ENCODE measurements at places on chromosomes 5 and 9.

- ATAC-seq, result peak; percentile 35
Observed at GRCh38 chr5:176959051-176959450, 47.5 kb downstream of the UIMC1 start.

DNA sequence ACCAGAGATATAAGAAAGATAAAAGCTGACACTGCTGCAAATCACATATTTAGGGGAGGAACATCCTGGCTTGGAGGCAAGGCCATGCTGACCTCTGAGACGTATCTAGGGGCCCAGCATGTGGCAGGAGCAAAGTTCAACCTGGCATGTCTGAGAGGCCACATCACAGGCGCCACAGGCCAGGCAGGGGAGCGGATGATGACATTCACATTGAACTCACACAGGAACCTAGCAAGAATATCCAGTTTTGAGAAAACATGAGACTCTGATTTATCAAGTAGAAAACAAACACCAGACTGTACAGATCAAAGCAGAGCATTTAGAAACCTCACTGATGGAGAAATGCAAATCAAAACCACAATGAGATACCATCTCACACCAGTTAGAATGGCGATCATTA lies 64.2 kb upstream of the STK32A start:
- ATAC-seq, result peak; percentile 52

- ATAC-seq, result no peak
Observed at GRCh38 chr9:96509848-96510247, 59.9 kb downstream of the HABP4 start.

- ATAC-seq, result peak; percentile 21
Observed at GRCh38 chr5:171405615-171406014, 13.8 kb upstream of the FGF18 start.

DNA sequence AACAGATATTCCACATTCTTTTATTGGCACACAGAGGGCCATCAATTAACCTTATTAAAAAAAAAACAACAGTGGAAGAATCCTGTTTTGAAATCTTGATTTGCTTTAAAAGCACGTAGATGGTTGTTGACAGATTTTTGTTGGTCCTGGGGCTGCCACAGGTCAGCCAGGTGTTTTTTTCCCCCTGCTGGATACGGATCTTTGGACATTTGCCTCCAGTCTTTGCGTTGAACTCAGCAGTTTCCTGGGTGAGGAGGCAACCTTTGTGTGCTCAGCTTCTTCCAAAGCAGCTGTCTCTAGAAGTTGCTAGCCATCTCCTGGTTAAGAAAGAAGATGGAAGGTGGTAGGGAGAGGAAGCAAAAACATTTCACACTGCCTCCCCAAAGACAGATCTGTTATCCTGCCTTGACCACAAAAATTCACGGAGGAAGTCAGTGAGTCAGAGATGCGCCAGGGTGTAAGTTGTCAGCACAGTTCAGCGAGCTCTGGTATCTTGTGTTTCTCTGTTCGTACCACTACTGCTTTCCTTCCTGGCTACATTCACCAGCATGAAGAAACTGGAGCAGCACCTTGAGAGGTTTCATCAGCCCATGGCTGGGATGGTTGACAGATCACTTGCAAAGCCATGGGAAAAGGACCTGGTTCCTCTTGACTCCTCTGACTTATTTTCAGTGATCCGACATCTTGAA lies 207.3 kb downstream of the ARHGAP26 start:
- ATAC-seq, result peak; percentile 92

GRCh38 chr9:90631964-90632363 lies 10.7 kb downstream of the DIRAS2 start:
- ATAC-seq, result no peak

DNA sequence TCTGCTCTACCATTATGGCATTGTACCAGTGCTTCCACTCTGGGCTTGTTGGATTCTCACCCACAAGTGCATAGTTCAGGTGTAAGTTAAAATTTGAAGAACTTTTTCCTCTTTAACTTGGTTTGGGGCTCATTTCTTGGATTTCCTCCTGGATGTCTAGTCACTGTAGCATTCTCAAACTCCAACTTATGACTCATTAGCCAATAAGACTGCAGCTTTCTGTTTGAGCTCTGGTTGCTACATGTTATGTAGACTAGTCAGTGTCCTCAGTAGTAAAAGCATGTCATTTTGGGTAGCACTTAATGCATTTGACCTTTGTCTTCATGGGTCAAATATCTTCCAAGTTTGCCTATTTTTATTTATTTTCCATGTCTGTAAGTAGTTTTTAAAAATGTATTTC lies 790.8 kb downstream of the BRINP1 start:
- no peak for ATAC-seq

DNA sequence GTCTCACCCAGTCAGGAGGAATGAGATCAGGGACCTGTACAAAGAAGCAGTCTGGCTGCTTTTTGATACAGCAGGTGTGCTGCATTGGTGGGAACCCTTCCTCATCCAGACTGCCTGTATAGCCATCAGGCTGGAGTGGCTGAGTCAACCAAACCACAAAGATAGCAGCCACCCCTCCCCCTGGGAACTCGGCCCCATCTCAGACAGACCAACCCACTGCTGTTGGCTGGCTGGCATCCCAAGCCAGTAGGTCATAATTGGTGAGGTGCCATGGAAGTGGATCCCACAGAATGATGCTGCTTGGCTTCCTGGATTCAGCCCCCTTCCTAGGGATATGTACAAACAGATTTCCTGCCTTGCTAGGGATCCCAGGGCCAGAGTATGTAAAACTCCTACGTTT lies 60.9 kb downstream of the YTHDC2 start:
- no peak for ATAC-seq

GRCh38 chr9:34570809-34571480 lies 18.6 kb downstream of the CNTFR start:
- ATAC-seq, result no peak

- peak; percentile 97 for ATAC-seq
Observed at GRCh38 chr9:93357649-93358048, 93.8 kb upstream of the FAM120A start.

GRCh38 chr5:136620016-136620419 lies 254.7 kb upstream of the TRPC7 start:
- no peak for ATAC-seq

DNA sequence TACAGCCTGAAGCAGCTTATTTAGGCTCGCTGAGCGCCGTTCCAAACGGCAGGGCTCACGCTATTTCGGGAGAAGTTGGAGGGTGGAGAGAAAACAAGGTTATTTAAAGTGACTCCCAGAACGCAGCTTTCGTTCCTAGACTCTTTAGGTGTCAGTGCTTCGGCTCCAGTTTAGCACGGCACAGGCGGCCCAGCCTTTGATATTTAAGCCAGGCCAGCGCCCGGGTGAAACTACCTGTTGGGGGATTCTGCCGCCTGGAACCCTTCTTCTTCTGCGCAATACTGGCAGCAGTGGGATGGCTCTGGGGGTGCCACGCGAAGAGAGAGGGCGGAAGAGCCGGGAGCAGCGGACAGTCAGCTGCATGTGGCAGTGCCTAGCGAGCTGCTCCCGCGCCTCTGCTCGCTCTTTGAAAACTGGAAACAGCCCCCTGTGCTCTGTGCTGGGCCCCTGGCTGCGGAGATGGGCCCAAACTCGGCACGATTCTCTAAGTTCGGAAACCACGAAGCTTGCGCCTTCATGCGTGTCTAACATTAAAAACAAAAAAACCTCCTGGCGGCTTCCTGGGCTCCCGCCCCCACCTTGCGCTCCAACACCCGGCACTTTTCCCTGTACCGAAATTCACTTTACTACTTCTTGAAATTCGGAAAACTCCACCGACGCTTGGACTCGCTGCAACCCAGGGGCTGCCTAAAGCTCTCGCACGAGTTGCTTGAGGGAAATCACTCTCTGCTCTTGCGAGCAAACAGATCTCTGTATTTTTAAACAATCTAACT lies 34.6 kb upstream of the NFIB start:
- no peak for ATAC-seq

- no peak for ATAC-seq
Observed at GRCh38 chr9:130634191-130634768, 30.1 kb upstream of the PRDM12 start.

DNA sequence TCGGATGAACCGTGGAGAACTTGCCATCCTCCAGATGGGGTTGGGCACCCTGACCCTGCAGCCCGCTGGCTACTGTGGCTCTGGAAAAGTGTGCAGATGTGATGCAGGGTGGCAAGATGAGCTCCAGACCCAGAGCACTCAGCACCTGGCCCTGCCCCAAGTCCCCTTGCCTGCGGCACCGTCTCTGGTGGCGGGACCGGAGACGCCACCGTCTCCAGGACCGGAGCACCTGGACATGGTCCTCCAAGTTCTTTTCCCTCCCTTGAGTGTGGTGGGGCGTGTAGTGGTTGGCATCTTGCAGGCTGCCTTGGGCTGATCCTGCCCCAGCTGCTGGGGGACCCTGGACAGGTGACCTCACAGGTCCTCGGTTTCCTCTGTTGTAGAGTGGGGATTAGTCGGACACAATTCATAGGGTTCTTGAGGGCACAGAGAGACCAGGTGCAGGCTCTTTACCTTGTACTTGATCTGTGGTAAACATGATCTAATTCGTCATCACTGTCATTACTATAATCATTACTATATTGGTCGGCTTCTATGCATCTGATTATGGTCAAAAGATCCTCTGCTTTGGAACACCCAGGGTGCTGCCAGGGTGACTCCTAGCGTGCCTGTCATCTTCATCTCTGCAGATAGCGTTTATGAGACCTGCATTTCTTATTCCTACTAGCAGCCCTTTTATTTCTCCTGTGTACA lies 83.5 kb downstream of the COL5A1 start:
- peak; percentile 17 for ATAC-seq

- ATAC-seq, result no peak
Observed at GRCh38 chr5:98490348-98490747, 283.1 kb upstream of the RGMB start.

GRCh38 chr9:5841771-5842573 lies 9.1 kb upstream of the ERMP1 start:
- peak; percentile 53 for ATAC-seq
